ENCODE measurements at places on chromosomes 1 and 21.

DNA sequence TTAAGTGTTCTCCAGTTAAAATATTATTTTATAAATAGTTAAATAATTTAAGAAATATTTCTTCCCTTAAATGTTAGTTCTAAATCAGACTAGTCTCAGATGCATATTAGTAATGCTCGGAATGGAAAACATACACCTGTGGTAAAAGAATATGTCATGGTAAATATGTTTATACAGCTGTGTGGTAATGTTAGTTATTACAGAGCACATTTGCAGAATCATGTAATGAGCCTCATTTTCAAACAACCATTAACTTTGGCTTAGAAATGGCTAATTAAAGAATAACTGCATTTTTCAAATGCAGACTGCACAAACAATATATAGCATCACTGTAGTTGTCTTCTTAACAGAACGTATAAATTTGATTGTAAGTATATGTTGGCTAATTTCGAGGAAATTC is 90.3 kb downstream of the DISP1 start:
- no peak for DNase-seq

GRCh38 chr1:119008483-119009311 is 20.6 kb upstream of the TBX15 start:
- DNase-seq, result no peak

- no peak for DNase-seq
These were observed 283.4 kb downstream of the KCNH1 start for GRCh38 chr1:210850556-210850955.

- DNase-seq, result no peak
These were observed 6.5 kb upstream of the MFAP2 start for GRCh38 chr1:16986962-16987361.

- no peak for DNase-seq
These were observed 84.4 kb downstream of the CATSPERE start for GRCh38 chr1:244545511-244545910.

Data from GM19239 (cell line).